ENCODE measurements at places on chromosomes 4 and X.

GRCh38 chr4:69830560-69831269, 29.2 kb downstream of the SULT1E1 start:
- no peak for DNase-seq

DNA sequence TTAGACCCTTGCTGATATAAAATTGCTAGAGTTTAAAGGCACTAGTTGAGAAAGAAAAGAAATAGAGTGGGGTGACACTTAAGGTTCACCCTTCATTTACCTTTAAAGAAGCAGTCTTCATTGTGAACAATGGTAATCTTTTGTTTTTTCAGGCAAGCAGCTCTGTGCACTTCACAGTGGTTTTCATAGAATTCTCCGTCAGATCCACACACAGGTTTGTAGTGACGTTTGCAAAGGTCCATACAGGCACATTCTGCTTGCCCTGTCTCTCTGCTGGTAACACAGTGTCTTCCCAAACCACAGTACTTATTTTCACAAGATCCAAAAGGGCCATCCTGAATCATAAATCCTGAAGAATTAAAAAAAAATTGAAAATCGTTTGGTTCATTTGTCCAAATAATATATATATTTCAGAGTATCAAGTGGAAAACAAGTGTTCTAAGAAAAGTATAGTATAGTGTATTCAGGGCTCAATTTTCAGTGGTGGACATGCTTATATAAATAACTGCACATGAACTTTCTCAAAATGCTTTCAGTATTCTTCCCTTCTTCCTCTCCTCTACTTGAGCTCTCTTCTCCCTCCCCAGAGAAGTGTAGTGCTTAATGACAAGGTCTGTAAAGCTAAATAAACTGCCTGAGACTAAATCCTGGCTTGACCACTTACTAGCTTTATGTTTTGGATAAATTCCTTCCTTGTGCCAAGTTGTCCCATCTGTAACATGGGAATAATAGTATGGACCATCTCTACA, 243.3 kb downstream of the FSTL5 start:
- no peak for DNase-seq

DNA sequence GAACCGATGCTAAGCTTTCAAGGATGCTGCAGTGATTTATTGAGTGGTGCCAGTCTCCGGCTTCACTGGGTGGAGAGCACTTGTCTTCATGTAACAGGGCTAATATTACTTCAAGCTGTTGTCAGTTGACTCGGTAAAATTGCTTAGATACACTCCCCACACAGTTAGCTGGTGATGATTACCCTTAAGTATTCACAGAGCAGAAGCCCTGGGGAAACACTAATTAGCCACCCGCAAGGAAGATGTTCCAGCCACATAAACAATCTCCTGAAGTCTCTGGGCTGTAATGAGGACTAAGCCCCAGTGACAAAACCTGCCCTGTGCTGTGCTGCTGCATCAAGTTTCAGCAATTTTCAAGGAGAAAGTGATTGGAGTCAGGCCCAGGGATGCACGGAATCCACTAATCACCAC, 37.3 kb upstream of the GK2 start:
- no peak for DNase-seq

DNA sequence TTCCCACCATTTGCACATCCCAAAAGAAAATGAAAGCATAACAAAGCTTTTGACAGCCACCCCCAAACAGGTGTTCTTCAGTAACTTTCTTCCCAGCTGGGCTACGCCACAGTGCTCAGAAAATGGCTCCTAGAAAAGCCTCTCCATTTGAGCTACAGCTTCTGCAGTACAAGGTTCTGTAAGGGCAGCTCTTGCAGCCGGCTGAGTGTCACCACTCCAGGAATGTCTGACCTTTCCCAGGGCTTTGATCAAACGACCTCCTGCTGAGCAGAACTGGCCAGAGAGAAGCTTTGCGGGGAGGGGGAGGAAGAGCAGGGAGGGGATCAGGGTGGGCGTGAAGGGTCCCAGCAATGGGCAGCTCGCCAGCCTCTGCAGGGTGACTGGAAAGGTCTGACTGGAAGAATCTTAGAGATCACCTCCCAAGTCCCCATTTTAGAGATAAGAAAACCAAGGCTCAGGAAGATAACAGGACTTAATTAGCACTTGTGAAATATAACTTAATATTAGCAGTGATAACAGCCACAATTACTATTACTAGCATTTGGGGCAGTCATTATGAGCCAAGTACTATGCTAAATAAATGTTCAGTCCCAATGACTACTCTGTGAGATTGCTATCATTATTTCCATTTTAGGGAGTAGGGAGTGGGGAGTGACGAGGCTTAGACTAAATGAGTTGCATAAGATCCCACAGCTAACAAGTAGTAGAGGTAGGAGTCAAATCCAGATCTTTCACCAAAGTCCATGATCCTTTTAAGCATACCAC, 51.1 kb downstream of the LEF1 start:
- DNase-seq, result no peak

- no peak for DNase-seq
Measured at GRCh38 chrX:115534383-115534782, 26.6 kb upstream of the PLS3 start.

DNA sequence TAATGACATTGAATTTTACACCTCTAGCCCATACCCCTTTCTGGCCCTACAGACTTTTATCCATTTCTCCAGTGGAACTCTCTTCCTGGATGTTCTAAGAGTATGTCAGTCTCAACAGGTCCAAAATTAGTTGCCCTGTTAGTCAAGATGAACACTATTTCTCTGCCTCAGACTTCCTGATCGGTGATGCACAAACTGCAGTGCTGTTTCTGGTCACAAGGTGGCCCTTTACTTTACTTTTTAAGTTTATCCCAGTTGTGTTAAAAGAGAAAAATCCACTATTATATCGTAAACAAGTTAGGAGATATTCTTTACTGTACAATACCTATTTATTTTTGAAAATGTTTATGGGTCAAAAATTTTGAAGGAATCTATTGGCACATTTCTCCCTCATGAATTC, 13.1 kb downstream of the TCEAL7 start:
- peak; percentile 26 for DNase-seq

DNA sequence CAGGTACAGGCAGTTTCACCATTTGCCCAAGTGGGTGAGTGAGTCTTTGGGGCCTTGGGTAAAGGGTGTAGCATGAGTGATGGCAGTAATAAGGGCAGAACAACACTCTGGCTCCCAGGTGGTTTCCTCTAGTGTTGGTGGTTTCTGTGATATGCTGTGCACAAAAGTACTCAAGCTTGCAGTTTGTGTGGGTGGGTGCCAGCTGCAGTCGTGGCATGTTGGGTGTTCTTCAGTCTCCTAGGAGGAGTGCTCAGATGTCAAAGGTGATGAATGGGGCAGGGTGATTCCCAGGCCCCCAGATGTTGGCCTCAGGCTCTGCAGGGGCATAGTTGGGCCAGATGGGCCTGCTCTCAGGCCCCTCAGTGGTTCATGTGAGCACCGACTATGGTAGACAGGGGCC, 166.1 kb upstream of the KLF8 start:
- DNase-seq, result no peak

GRCh38 chr4:154425514-154425913, 66.1 kb downstream of the DCHS2 start:
- no peak for DNase-seq

- DNase-seq, result no peak
Measured at GRCh38 chr4:99028187-99028586, 32.7 kb downstream of the METAP1 start.

GRCh38 chrX:57915680-57916079, 5.4 kb upstream of the ZXDA start:
- DNase-seq, result no peak

DNA sequence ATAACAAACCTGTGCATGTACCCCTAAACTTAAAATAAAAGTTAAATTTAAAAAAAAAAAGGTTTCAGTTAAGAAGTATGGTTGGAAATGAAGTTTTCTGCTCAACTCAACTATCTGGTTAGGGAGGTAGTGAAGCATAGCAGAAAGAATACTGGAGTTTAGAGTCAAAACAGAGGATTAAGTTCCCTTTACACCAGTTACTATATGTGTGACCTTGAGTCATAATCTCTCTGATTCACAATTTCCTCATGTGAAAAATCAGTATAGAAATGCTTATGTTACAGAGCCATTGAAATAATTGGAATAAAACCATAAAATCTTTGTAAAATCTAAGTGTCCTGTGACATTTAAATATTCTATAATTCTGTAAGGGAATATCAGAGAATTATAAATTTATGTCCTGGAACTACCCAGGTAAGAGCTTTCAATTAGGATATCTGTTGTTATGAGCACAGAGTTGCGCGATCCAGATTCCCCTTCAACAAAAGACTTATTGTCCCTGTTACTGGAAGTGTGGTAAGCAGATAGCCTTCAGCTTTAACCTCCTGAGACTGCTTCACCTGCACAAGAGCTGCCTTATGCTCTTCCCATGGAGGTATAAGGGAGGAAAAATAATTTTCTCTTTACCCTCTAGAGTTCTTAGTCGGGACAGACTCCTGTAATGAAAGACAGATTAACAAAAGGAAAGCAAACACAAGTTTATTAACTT, 203.8 kb upstream of the NRK start:
- DNase-seq, result no peak

GRCh38 chrX:36961590-36961989, 46.6 kb upstream of the FAM47C start:
- DNase-seq, result no peak

- DNase-seq, result no peak
Measured at GRCh38 chrX:19798423-19798822, 89.0 kb downstream of the SH3KBP1 start.

DNA sequence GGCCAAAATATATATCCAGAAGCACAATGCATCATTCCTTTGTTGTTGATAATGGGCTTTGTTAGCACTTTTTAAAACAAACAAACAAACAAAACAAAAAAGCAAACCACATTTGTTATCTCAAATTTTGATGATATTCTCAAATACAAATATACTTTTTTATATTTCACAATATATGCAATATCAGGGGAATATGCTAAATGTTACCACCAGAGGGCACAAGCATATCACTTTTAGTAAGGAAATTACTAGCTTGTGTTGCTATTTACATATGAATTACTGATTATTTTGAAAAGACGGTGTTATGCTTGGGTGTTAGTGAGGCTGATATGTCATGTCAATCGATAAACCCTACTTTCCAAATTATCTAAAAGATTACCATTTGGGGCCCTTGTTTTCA, 29.1 kb downstream of the RIPPLY1 start:
- DNase-seq, result peak; percentile 8
